ENCODE measurements at places on chromosomes 1 and 21. TPM values are rescaled to one million over a fixed set of nuclear protein-coding genes. Genes with fewer than 3 reads are reported as not detected.

The DCDC2B gene
- not detected for total RNA-seq

The LMNA gene
- 854 TPM for total RNA-seq

The ITLN1 gene
- not detected for total RNA-seq

The IL24 gene
- not detected for total RNA-seq

The GDAP2 gene
- total RNA-seq = 30.1 TPM

The CD1B gene
- not detected for total RNA-seq

The C4BPA gene
- not detected for total RNA-seq

The PGLYRP4 gene
- total RNA-seq = not detected

The EPS8L3 gene
- not detected for total RNA-seq

The FALEC gene
- total RNA-seq = 0.36 TPM

The TOR1AIP2 gene
- total RNA-seq = 90.8 TPM

The OR2L13 gene
- total RNA-seq = not detected

The SIPA1L2 gene
- 6.9 TPM for total RNA-seq

The PLXNA2 gene
- 2.7 TPM for total RNA-seq

The CD101 gene
- under 0.01 TPM for total RNA-seq

The OR2L8 gene
- not detected for total RNA-seq

The TRAF3IP3 gene
- not detected for total RNA-seq

The TBX15 gene
- total RNA-seq = 38.0 TPM

The TNFRSF25 gene
- 5.0 TPM for total RNA-seq

The PLPPR4 gene
- 1.5 TPM for total RNA-seq

The TCHH gene
- total RNA-seq = not detected

The IKBKE gene
- 18.8 TPM for total RNA-seq

The TAGLN2 gene
- total RNA-seq = 156 TPM

The CA6 gene
- not detected for total RNA-seq

The EDARADD gene
- total RNA-seq = 1.4 TPM

The CACNA1S gene
- not detected for total RNA-seq

The C1orf141 gene
- total RNA-seq = not detected

The GBP7 gene
- not detected for total RNA-seq

The KIF14 gene
- 1.8 TPM for total RNA-seq

The ARHGAP30 gene
- total RNA-seq = not detected

The LENEP gene
- total RNA-seq = 0.88 TPM

The TFF1 gene
- not detected for total RNA-seq

The ELAPOR1 gene
- total RNA-seq = 0.36 TPM

The KIF17 gene
- total RNA-seq = 0.36 TPM

The COL24A1 gene
- total RNA-seq = 1.8 TPM

The RYR2 gene
- not detected for total RNA-seq

The LRRC38 gene
- total RNA-seq = not detected

The TMCO1 gene
- 87.6 TPM for total RNA-seq

The THRAP3 gene
- total RNA-seq = 137 TPM

The RIPPLY3 gene
- not detected for total RNA-seq

The AADACL3 gene
- not detected for total RNA-seq

The S100PBP gene
- 57.2 TPM for total RNA-seq

The KRTAP19-8 gene
- total RNA-seq = not detected

The TRIM67 gene
- total RNA-seq = 0.29 TPM

The LRRC3 gene
- 0.88 TPM for total RNA-seq

The RXFP4 gene
- not detected for total RNA-seq

The GJC2 gene
- total RNA-seq = 0.88 TPM

The IL20 gene
- total RNA-seq = not detected

The ERICH3 gene
- not detected for total RNA-seq

The KCNA3 gene
- total RNA-seq = not detected

The CFHR4 gene
- not detected for total RNA-seq

The CTTNBP2NL gene
- total RNA-seq = 32.2 TPM

The CLCA1 gene
- not detected for total RNA-seq

The RNF2 gene
- total RNA-seq = 20.3 TPM

Measured in osteoblast (primary cell).